Fibroblast of the aortic adventitia (primary cell): ENCODE measurements at places on chromosomes 1 and 21. TPM values are rescaled to one million over a fixed set of nuclear protein-coding genes. Genes with fewer than 3 reads are reported as not detected.

The PLEKHN1 gene
- total RNA-seq = 0.54 TPM in 1 of 2 replicates, not detected in the other

GRCh38 chr1:164760569-164760968 is 201.6 kb downstream of the PBX1 start:
- peak; percentile 54 for DNase-seq

The KLHL12 gene
- total RNA-seq = 22.2 and 29.6 TPM in 2 replicates

The CELA3A gene
- not detected in 2 replicates for total RNA-seq

- peak; percentile 43 for DNase-seq
Observed at GRCh38 chr1:33641104-33641830, 168.8 kb downstream of the ZSCAN20 start.

The TMEM125 gene
- not detected in 2 replicates for total RNA-seq

DNA sequence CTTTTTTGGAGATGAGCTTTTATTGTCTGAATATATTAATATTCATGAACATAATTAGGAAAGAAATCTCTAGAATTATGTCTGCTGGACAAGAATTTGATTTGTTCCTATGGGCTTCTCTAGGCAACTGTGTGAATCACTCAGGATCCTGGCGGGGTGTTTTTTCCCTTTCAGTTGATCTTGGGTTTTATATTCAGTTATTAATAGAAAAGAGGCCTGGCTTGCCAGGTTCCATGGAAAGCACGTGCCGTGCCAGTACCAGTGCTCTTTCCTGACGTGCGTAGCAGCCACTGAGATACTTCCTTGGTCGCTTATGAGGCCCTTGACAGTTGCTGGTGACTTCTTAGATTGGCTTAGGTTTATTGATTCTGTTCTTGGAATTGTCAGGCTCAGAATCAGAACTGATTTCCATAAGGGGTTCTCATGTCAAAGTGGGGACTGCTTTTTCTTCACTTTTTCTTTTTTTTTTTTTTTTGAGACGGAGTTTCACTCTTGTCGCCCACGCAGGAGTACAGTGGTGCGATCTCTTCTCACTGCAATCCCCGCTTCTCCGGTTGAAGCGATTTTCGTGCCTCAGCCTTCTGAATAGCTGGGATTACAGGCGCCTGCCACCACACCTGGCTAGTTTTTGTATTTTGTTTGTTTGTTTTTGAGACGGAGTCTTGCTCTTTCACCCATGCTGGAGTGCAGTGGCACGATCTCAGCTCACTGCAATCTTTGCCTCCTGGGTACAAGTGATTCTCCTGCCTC is 48.7 kb upstream of the KIF1B start:
- no peak for DNase-seq

The SLC6A17 gene
- 0.16 and 0.90 TPM in 2 replicates for total RNA-seq

- no peak for DNase-seq
Observed at GRCh38 chr21:29616209-29616751, 317.6 kb downstream of the BACH1 start.

DNA sequence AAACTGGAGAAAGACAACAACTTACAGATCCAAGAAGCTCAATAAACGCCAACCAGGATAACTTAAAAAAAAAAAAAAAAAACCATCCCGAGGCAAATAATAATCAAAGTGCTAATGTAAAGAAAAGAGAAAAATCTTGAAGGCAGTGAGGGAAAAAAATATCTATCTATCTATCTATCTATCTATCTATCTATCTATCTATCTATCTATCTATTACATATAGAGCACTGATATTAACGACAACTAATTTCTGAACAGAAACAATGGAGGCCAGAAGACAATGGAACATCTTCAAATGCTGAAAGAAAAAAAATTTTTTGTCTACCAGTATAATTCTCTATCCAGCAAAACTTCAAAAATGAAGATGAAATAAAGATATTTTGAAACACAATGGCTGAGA is 18.0 kb downstream of the PACC1 start:
- DNase-seq = peak; percentile 5

GRCh38 chr1:209202830-209203532 is 380.5 kb upstream of the CAMK1G start:
- peak; percentile 62 for DNase-seq

DNA sequence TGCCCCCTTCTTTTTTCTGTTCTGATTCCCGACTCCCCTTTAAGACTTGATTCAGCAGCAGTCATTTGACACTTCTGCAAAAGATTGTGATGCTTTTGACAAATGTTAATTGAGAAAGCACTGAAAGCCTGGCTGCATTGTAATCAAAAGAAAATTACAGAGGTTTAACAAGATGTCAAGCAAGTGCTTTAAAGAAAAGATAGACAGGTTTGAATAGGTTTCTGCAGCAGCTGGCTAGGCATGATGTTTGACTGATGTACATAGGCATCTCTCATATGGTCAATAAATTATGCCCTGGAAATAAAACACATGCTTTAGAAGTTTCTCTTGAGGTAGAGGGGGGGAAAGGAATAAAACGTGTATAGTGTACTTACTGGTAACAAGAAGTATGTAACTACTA is 147.8 kb downstream of the ADGRL2 start:
- DNase-seq = no peak

GRCh38 chr1:35935442-35936388 is 4.8 kb downstream of the AGO3 start:
- DNase-seq = peak; percentile 37
